Right hindlimb (tissue), 1 donor: ENCODE measurements at places on chromosomes 1 and 21.

DNA sequence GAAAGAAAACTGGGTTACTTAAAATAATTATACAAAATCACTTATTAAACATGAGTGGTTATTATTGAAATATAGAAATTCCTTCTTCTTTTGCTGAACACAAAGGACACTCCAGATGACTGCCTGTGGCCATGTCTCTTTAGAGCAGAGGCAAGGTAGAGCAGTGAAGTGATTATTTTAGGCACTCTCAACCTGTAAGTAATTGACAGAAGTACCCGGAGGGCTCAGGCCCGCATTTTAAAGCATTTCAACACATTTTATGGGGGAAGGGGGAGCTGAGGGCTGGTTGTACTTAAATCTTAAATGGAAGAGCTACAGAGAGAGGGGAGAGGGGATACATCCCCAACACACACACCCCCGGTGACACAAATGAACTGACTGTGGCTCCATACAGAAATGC lies 10.2 kb downstream of the OSCP1 start:
- DNase-seq = no peak

GRCh38 chr1:59494145-59494833 lies 197.4 kb downstream of the FGGY start:
- DNase-seq = no peak

DNA sequence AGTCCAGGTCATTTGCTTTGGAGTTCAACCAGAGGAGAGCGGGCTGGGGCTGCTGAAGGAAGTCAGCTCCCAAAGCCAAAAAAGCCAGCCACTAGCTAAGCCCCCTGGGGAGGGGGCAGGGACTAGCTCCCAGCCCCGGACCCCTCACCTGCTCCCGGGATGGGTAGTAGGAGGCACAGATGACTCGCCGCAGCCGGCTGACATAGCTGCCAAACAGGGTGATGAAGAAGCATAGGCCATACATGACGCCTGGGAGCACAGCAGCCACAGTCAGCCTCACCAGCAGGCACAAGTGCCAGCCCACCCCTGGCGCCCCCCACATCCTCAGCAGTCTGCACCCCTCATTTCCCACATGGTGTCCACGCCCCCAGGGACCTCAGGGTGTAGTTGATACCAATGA lies 7.4 kb downstream of the DCST2 start:
- DNase-seq = no peak

GRCh38 chr1:167605576-167605975 lies 24.5 kb upstream of the RCSD1 start:
- DNase-seq = no peak
